ENCODE measurements at places on chromosomes 7 and 10.
A peak's percentile ranks its signal among the peaks of the same experiment; 100 is the strongest.

GRCh38 chr7:116578526-116578925 is 53.7 kb downstream of the CAV1 start:
- no peak for DNase-seq

DNA sequence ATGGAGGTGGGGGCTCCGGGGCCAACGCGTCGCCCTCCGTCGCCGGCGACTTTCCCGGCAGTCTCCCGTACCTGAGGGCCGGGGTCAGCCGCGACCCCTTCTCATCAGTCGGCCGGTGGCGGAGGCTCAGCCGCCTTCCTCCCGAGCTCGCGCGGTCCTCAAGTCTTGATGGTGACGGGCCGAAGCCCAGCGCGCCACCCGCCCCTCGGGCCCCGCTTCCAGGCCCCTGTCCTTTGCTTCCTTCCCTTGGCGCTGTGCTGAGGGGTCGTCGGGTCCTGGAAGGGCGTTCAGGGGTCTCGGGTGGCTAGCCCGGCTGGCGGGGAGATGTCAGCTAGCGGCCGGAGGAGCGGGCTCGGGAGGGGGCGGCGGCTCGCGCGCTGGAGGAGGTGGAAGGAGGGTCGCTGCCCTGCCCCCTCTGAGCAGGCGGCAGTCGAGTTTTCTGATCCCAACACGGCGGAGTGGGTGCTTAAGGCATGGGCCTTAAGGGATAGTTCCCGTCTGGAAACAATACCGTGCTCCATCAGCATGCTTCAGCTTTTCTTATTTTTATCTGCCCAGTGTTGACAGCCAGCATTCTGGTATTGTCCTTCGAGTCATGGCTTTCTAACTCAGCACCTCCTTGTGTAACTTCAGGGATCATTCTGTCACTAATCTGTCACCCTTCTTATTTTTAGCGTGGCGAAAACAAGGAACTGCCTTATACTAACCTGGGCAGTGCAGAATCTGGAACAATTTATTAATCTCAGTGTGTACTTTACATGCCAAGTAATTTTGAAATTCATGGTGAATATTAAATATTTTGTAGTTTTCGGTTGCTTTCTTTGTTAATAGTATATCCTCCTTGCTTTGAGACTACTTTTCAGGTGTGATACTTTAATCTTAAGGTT is 748 bp downstream of the PHTF2 start:
- DNase-seq: peak; percentile 21

GRCh38 chr7:85806321-85806720 is 619.5 kb upstream of the SEMA3D start:
- no peak for DNase-seq

DNA sequence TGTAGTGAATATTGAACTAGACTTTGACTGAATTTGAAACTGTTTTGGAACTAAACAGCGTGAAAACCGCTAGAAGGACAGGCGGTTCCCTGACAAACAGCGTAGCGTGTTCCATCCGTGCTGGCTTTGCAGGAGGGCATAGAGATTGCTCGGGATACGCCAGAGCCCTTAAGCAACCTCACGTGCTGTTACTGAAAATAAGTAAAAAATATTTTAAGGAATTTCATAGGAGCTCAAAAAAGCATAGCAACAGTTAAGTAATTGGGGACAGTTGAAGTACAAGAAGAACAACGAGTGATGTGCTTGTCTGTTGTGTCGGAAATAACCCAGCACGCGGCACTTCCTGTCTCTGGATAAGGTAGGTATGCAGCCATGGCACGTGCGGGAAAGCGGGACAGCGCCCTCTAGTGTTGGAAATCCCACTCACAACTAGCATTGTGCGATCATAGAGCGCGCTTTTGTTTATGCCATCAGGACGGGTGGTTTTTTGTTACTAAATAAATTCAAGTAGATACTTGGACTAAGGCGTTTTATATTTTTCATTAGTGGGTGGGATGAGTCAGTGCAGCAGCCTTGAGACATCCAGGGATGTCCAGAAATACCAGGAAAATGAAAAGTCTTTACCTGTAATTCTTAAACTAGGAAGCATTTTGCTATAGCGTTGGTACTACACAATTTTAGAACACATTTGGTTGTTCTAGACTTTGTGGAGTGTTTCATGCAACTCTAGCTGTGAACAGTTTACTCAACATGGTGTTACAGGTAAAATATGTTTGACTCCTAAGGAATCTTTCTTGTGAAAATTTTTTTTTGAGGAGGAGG is 50.4 kb downstream of the DNAJB6 start:
- no peak for DNase-seq

DNA sequence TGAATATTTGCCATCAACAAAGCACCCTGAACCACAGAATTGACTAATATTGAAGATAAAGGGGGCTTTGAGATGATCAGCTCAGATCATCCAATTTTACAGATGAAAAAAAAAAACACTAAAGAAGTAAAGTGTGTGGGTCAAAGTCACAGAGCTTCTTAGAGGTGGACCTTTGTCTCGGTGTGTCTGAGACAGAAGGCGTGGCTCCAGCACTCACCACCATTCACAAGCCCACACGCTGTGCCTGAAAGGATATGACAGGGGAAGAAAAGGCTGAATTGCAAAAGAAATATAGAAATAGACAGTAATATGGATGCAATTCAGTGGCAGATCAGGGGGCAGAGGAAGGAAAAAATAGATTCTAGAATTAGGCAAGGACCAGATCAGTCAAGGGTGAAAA is 114.9 kb upstream of the PLXNA4 start:
- no peak for DNase-seq

DNA sequence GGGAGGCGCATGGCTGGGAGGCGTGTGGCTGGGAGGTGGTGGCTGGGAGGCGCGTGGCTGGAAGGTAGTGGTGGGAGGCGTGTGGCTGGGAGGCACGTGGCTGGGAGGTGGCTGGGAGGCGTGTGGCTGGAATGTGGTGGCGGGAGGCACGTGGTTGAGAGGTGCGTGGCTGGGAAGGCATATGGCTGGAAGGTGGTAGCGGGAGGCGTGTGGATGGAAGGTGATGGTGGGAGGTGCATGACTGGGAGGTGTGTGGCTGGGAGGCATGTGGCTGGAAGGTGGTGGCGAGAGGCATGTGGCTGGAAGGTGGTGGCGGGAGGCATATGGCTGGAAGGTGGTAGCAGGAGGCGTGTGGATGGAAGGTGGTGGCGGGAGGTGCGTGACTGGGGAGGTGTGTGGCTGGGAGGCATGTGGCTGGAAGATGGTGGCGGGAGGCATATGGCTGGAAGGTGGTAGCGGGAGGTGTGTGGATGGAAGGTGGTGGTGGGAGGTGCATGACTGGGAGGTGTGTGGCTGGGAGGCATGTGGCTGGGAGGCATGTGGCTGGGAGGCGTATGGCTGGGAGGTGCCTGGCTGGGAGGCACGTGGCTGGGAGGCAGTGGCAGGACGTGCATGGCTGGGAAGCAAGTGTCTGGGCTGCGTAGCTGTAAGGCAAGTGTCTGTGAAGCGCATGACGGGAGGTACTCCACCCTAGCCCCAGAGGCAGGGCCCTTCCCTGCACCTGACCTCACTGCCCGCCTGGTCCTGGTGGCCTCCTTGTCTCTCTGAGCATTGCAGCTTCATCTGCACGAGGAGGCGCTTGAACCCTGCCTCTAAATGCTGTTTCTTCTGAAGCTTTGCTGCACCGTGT is 35.1 kb downstream of the FOXK1 start:
- no peak for DNase-seq

DNA sequence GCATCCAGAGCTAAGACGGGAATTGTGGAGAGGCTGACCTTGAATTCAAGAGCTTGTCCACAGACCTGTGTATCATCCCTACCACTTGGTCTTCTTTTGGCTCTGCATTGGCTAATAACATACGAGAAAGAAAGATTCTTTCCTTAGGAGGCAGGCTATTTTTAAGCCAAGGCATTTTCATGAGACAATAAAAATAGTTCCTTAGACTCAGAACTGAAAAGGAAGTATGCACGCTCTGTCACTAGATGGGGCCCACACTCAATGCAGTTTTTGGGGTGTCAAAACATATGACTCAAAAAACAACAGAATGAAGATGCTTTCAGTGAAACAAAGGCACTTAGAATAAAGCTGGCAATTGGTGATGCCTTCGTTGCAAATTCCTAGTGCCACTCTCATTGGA is 265.9 kb upstream of the DGKB start:
- DNase-seq: no peak

- DNase-seq: no peak
These were observed 29.0 kb downstream of the TIMM23 start for GRCh38 chr10:46001187-46001756.

GRCh38 chr7:40147371-40148246 is 12.8 kb downstream of the SUGCT start:
- DNase-seq: no peak

GRCh38 chr7:123041101-123041500 is 45.6 kb upstream of the TAS2R16 start:
- DNase-seq: no peak

DNA sequence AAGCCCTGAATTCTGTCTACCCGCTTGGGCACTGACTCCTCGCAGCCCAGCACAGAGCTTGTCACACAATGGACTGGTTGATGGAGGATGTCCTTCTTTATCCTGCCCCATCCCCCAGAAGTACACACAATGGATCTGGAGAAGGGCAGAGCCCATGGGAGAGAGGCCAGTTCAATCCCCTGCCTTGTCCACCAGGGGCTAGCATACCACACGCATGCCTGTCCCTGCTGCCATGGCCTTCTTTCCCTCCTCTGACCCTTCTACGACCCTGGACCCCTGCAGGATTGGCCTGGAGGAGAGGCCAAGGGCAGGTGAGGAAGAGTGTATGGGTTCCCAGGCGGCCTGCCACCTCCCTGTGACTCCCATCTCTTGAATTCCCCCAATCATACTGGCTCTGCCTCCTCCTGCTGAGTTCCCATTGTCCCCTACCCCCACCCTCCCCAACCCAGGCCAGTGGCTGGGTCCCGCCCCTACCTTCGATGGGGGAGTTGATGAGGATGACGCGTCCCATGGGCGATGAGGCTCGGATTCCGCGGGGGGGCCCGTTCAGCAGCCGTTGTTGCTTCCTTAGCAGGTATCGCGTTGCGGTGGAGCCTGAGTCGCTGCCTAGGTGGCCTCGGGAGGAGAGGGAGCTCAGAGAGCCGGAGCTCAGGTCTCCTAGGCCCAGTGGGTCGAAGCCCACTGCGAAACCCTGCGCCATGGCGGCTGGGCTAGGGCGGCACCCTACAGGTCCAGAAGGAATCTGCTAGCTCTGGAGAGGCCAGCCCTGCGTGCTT is 1.2 kb downstream of the PDZD7 start:
- no peak for DNase-seq

GRCh38 chr7:16347827-16348192 is 73.5 kb downstream of the CRPPA start:
- no peak for DNase-seq

- DNase-seq: no peak
These were observed 44.8 kb upstream of the KMT2E start for GRCh38 chr7:104969183-104969582.
